SJCRH30 (cell line): ENCODE measurements at places on chromosomes 2 and 18. TPM values are rescaled to one million over a fixed set of nuclear protein-coding genes. Genes with fewer than 3 reads are reported as not detected.
A peak's percentile ranks its signal among the peaks of the same experiment; 100 is the strongest.

GRCh38 chr2:47569658-47570475 lies 166.9 kb downstream of the MSH2 start:
- no peaks in the 10 kb centered on the region for H3K36me3 ChIP-seq
- H3K4me3 ChIP-seq = no peak overlapping the region
- DNase-seq = no peak
- peaks cover 3% of the 10 kb centered on the region for H3K27me3 ChIP-seq

- H3K36me3 ChIP-seq = no peaks in the 10 kb centered on the region
- no peaks in the 10 kb centered on the region for H3K27me3 ChIP-seq
- DNase-seq = no peak
- H3K4me3 ChIP-seq = no peak overlapping the region
- H3K27ac ChIP-seq = no peak overlapping the region
- H3K4me1 ChIP-seq = no peaks in the 10 kb centered on the region
Measured at GRCh38 chr18:58525517-58525916, 103.4 kb downstream of the ALPK2 start.

DNA sequence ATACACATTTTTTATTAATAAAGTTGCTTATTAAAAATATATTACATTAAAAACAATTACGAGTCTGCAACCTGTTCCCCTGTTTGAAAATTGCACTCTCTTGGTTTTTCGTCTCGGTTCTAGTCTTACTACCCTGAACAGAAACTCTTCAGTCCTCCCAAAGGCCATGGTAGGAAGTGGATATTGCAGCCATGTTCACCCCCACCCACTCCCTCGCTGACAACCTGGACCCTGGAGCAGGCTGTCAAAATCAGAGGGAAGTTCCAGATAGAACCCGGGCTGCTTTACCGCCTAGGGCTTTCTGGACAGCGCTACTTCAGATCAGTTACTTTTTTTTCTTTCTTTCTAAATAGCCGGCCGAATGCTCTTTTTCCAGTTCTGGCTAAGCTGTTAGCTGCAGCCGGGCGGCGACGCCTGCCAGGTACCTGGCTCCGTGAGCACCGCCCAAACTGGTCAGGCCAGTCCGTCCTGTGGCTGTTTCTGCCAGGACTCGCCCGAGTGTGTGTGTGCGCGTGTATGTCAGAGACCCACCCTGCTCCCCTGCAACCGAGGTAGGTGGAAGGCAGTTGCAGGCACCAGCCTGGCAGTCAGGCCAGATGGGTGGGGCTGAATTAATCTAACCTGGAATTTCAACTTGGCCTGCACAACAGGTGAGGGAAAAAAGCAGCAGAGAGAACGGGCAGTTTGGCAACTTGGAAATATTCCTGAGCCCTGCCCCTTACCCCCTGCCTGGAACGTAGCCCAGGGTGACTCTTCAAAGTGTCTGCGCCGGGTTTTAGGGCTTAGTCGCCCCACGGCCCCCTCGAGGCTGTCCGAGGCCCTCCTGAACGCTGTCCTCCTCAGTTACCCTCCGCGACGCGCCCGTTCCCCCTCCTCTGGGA lies 1.1 kb upstream of the TET3 start:
- no peaks in the 10 kb centered on the region; the same call in 1 of the 2 replicates for H3K27me3 ChIP-seq
- H3K4me1 ChIP-seq = peaks cover 18% of the 10 kb centered on the region
- peak overlapping the region; percentile 34; the same call in 1 of the 2 replicates for H3K27ac ChIP-seq
- H3K4me3 ChIP-seq = peak overlapping the region; percentile 77
- peaks cover 17% of the 10 kb centered on the region for H3K36me3 ChIP-seq

GRCh38 chr2:31187166-31187565 lies 30.1 kb downstream of the CAPN14 start:
- no peak overlapping the region for H3K4me3 ChIP-seq
- H3K27me3 ChIP-seq = peaks cover 24% of the 10 kb centered on the region
- H3K27ac ChIP-seq = no peak overlapping the region
- H3K4me1 ChIP-seq = no peaks in the 10 kb centered on the region; the same call in 1 of the 2 replicates
- no peaks in the 10 kb centered on the region for H3K36me3 ChIP-seq

DNA sequence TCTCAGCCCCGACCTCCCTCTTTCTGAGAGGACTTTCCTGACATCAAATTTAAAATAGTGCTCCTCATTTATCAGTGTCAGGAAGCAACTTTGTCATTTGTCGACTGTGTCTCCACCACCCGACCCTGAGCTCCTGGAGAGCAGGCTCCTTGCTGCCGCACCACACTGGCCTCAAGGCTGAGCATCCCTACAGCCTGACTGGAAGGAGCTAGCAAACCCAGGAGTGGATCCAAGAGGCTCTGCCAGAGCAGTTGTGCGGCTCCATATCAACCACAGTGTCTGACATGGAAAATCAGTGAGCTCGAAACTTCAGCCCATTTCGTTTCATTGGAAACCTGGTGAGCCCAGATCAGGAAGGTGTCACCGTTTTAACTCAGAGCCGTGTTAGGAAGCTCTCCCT lies 125.2 kb downstream of the PTGR3 start:
- H3K4me1 ChIP-seq = no peaks in the 10 kb centered on the region
- H3K36me3 ChIP-seq = no peaks in the 10 kb centered on the region
- no peak overlapping the region for H3K27ac ChIP-seq
- no peaks in the 10 kb centered on the region for H3K27me3 ChIP-seq

DNA sequence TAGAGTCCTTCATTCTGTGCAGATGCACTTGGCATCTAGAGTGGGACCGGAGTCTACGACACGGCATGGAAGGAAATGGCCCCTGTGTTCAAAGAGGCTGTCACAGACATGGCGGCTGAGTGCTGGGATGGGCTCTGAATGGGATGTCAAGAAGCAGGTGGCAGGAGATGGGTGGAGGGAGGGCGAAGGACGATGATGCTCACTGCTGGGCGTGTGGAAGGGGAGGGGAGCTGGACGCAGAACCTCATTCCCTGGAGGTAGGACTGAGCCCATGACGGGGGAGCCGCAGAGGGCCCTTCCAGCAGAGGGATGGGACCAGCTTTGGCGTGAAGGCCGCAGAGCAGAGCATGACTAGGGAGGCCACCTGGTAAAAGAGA lies 18.8 kb upstream of the ALPI start:
- DNase-seq = no peak
- H3K27me3 ChIP-seq = peaks cover 25% of the 10 kb centered on the region
- no peaks in the 10 kb centered on the region for H3K36me3 ChIP-seq
- no peak overlapping the region for H3K4me3 ChIP-seq

- H3K4me1 ChIP-seq = peaks cover 4% of the 10 kb centered on the region; the same call in 1 of the 2 replicates
- no peak overlapping the region for H3K4me3 ChIP-seq
Measured at GRCh38 chr2:166665991-166666940, 172.2 kb upstream of the SCN7A start.

- no peaks in the 10 kb centered on the region for H3K4me1 ChIP-seq
- H3K27ac ChIP-seq = no peak overlapping the region
- no peak for DNase-seq
Measured at GRCh38 chr2:233811087-233811486, 33.0 kb downstream of the MROH2A start.

GRCh38 chr2:69693775-69694450 lies 48.0 kb upstream of the ANXA4 start:
- H3K27ac ChIP-seq = no peak overlapping the region
- peaks cover 8% of the 10 kb centered on the region; the same call in 1 of the 2 replicates for H3K27me3 ChIP-seq
- no peak for DNase-seq
- H3K36me3 ChIP-seq = no peaks in the 10 kb centered on the region

DNA sequence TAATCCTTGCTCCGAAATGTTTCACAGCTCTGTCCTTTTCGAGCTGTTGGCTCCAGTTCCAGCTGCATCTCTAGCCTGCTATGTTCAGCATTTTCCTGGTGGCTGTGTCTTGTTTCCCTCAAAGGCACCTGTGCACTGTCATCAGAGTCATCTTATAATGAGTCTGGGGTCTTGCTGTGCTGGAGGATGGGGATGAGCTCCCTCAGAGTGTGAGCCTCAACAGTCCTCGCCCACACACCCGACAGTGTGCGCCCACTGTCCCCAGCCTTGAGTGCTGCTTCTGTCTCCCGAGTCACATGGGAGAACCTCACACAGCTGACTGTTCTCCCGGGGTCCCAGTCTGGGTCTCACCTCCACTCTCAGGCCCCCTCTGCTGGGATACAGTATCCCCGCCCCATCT lies 25.4 kb downstream of the SPP2 start:
- peaks cover 19% of the 10 kb centered on the region for H3K4me1 ChIP-seq
- DNase-seq = no peak
- no peak overlapping the region for H3K4me3 ChIP-seq
- no peaks in the 10 kb centered on the region for H3K27me3 ChIP-seq
- H3K27ac ChIP-seq = peak overlapping the region; percentile 85
- no peaks in the 10 kb centered on the region for H3K36me3 ChIP-seq

DNA sequence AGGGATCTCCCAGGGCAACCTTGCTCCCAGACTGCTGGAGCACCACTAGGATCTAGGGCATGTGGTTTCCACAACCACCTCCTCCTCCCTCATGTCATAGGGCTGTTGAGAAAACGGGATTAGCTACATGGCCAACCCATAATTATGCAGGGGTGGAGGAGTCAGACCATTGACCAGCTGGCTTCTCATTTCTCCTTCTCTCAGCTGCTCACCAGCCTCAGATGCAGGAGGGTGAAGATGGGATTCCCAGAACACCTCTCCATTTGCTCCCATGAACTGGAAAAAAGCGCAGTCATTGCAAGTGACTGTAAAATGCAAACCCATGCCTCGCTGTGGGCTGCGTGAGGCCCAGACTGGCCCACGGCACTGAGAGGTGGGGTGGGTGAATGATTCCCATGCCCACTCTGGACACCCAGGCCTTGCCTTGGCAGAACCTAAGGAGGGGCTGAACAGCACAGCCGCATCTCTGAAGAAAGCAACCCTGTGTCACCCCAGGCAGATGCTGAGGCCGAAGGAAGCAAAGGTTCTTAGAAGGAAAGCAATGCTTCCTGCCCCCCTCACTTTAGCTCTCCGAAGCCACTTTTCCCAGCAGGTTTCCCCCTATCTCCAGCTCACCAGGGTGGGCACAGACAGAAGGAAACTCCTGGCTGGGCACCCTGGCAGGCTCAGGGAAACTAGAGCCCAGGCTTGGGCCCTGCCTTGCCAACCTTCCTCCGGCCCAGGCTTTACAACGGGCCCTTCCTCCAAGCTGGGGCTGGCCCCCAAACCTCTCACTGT lies 69.6 kb upstream of the RTN4 start:
- H3K36me3 ChIP-seq = no peaks in the 10 kb centered on the region
- H3K4me3 ChIP-seq = peak overlapping the region; percentile 35
- peak overlapping the region; percentile 90 for H3K27ac ChIP-seq
- DNase-seq = peak; percentile 97
- H3K27me3 ChIP-seq = no peaks in the 10 kb centered on the region

DNA sequence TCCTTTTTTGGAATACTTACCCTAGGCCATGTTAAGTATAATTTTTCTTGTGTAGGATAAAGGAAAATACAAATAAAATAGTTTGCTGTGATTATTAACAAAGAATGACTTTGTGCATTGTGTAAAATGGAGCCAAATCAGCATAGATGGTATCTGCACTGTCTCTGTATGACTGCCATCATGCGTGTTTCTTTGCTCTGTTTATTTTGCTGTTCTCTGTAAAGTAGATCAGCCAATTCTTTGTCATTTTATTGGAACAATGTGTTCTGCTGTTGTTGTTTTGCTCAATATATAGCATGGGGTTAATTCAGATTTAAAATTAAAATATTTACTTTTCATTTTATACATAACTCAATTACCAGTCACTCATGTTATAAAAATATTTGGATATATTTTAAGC lies 181.3 kb upstream of the UBE2E3 start:
- no peaks in the 10 kb centered on the region for H3K36me3 ChIP-seq
- H3K27me3 ChIP-seq = no peaks in the 10 kb centered on the region
- no peak overlapping the region for H3K4me3 ChIP-seq
- no peaks in the 10 kb centered on the region for H3K4me1 ChIP-seq
- no peak overlapping the region for H3K27ac ChIP-seq

DNA sequence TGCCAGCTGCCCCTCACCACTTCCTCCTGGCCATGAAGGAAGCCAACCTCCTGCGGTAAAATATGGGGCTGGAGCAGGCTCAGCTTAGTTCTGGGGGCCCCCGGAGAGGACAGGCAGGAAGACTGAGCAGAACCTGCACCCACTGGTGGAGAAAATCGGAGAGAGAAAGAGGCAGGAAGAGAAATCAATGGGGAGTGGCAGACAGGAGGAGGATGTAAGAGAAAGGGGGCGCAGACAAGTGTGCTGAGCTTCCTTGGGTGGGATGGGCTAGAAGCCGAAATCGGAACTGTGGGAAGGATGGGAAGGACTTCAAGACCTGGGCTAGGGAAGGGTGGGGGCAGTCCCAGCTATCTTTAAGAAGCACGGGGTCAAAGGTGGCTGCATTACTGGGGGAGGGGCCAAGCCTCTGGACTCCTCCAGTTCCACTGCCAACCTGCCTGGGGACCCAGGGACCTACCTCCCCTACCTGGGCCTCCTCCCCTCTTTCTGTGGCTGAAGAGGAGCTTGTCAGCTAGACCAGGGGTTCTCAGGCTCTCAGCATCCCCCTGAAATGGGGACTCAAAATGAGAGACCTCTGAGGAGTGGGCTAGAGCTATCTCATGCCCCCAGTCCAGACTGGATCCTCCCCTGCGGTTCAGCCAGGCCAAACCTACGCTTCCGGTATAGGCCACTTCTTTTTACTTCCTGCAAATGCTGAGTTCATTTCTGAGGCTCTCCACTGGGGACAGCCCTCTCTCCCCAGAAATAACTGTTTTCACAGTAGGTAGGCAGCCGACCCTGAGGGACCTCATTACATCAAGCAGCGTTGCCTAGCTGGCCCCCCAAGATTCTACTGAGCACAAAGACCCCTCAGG lies 33.6 kb upstream of the B3GNT7 start:
- H3K27ac ChIP-seq = no peak overlapping the region
- no peaks in the 10 kb centered on the region for H3K27me3 ChIP-seq
- no peak for DNase-seq
- H3K4me3 ChIP-seq = no peak overlapping the region

GRCh38 chr2:207341804-207342203 lies 176.1 kb upstream of the KLF7 start:
- no peak for DNase-seq
- H3K4me1 ChIP-seq = no peaks in the 10 kb centered on the region
- H3K4me3 ChIP-seq = no peak overlapping the region
- H3K27ac ChIP-seq = no peak overlapping the region
- H3K27me3 ChIP-seq = no peaks in the 10 kb centered on the region
- H3K36me3 ChIP-seq = no peaks in the 10 kb centered on the region

DNA sequence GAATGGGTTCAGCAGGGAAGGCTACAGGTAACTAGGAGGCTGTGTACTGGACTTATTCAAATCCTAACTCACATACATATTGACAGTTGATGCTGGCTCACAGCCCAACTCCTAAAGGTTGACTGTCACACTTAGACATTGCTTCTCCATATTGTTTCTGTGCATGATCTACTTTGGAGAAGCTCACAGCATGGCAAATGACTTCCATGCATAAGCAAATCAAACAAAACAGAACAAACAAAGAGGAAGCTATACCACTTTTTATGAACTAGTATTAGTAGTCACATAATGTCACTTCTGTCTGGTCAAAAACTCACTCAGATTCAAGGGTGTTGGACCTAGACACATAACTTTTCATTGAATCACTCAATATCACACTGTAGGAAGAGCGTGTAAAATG lies 43.8 kb upstream of the CDH19 start:
- H3K4me3 ChIP-seq = no peak overlapping the region
- no peaks in the 10 kb centered on the region for H3K4me1 ChIP-seq
- no peak overlapping the region for H3K27ac ChIP-seq
- no peak for DNase-seq

The LYG1 gene
- 0.61 and 1.3 TPM in 2 replicates for total RNA-seq
